ENCODE measurements at places on chromosomes 2 and 18. TPM values are rescaled to one million over a fixed set of nuclear protein-coding genes. Genes with fewer than 3 reads are reported as not detected.
A peak's percentile ranks its signal among the peaks of the same experiment; 100 is the strongest.

SGPP2 gene
- 0.11 TPM for total RNA-seq

- DNase-seq, result no peak
These were observed 141.1 kb downstream of the MBD5 start for GRCh38 chr2:148161909-148162435.

PID1 gene
- total RNA-seq, result 1.3 TPM

DNA sequence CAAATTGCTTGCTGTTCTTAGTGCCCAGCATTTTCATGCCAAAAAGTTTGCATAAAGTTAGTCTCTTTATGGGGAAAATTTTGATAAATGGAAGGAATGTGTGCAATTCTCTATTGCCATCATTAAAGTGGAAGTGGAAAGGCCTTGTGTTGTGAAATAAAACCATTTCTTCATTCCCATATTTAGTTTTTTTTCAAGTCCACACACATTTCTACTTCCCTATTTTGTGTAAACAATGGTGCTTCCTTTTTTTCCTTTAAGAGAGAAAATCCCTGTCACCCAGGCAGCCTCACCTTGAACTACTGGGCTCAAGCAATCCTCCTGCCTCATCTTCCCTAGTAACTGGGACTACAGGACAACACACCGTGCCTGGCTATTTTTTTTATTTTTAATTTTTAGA lies 42.3 kb upstream of the NCOA1 start:
- DNase-seq, result no peak

- no peak for DNase-seq
These were observed 72.3 kb upstream of the CCDC68 start for GRCh38 chr18:55031576-55031975.

DNA sequence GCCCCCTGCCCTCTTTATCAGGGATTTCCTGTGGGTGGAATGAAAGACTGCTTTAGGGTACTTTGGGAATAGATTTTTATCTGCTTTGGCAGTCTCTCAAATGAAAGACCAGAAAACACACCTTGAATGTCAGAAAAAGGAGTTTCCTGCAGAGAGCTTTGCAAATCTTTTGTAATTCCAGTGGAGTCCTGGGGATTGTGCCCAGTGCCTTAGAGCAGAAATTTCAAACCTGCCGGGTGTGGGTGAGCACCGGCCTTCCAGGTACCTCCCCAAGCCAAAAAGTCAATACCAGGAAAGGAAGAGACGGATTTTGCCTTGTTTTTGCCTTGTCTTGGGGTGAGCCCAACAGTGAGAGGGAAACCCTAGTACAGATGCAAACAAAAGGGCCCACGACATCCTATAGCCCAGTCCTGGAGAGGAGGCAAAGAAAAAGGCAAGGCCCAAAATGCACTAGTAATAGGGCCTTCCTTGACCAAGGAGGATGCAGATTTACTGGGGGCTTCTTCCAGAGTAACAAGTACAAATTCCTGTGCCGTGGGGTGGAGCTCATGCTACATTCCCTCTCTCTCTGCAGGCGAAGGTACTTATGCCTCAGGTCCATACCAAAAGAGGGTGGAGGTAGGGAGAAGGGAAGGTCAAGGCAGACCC lies 36.4 kb downstream of the FOXI3 start:
- peak; percentile 48 for DNase-seq
